ENCODE measurements at places on chromosomes 4 and X.
A peak's percentile ranks its signal among the peaks of the same experiment; 100 is the strongest.

DNA sequence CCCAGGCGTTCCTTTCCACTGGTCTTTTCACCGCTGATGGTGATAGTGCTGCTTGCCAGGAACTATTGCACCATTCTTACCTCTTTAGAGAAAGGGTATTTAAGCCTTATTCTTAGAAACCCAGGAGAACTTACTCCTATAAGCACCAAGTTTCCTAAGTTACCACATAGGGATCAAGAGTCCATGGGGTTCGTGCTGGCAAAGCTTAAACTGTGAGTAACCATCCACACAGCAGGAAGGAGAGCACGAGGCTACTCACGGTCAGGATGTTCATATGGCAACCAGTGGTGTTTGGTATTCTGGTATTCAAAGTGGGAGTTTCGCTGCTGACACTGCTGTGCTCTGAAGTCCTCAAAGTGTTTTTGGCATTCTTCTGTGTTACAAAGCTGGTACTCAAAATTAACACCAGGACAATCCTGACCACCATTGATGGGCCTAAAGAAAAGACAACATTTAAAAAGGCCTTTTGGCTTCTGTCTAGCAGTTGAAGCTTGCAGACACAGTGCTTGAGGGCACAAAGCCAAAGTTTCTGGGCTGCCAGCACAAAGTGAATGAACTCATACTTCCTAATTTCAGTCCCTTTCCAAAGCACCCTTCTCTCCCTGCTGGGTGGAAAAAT, 256.9 kb downstream of the ADAMTS3 start:
- no peak for DNase-seq

- no peak for DNase-seq
Observed at GRCh38 chr4:23547601-23548000, 342.2 kb downstream of the PPARGC1A start.

DNA sequence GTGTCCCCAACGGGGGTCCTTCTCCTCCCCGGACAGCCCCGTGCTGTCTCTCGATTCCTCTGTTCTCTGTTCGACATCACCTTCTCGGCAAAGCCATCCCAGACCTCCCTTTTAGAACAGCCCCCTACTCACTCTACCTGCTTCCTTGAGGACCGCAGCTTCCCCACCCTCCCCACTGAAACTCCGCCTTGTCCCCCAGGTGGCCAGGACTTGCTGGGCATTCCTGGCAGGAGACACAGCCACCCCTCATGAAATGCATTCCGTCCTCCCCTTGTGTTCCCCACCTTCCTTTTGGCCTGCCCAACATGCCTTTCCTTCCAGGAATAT, 34.8 kb upstream of the GPR78 start:
- no peak for DNase-seq

- no peak for DNase-seq
Observed at GRCh38 chrX:100928660-100929613, at the start of gene XKRX. Gene XKRX (minus strand): TSS chrX:100928917. CDS start chrX:100928304, 613 bp downstream.

DNA sequence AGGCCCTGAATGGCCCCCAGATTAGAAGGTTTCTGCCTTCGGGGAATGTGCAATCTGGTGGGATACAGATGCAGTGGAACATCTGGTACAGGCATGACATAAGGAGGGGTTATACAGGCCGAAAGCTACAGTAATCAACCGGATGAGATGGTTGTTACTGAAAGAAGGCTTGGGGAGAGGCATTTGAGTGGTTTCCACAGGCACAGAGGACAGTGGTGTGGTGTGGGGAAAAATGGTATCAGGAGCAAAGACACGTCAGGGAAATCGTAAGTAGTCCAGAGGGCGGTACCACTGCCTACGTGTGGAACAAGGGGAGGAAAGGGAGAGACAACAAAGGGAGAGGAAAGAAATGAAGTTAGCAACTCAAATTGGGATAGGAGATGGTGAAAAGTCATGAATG, 3.0 kb downstream of the PDLIM3 start:
- no peak for DNase-seq

- DNase-seq = no peak
Observed at GRCh38 chr4:4496592-4497372, 45.1 kb downstream of the STX18 start.

GRCh38 chrX:57172544-57172943, 35.3 kb upstream of the SPIN2A start:
- no peak for DNase-seq

DNA sequence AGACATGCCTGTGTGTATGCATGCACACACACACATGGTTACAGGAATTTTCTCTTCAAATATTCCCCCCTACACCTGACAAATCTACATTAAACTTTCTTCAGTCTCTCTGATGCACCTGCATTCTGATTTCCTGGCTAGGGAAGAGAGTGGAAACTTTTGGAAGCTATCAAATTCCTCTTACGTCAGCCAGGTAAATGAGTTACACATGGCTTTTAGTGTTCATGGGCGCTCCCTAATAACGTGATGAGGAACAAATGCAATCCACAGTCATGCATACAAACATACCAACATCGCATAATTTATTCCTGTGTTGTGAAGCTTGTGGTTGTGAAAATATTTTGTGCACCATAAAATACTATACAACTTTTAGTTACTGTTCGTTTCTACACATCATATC, 34.9 kb downstream of the BMP3 start:
- no peak for DNase-seq

GRCh38 chrX:139892512-139892911, 40.3 kb downstream of the ATP11C start:
- no peak for DNase-seq

GRCh38 chr4:174591243-174592021, 69.1 kb upstream of the HPGD start:
- no peak for DNase-seq

DNA sequence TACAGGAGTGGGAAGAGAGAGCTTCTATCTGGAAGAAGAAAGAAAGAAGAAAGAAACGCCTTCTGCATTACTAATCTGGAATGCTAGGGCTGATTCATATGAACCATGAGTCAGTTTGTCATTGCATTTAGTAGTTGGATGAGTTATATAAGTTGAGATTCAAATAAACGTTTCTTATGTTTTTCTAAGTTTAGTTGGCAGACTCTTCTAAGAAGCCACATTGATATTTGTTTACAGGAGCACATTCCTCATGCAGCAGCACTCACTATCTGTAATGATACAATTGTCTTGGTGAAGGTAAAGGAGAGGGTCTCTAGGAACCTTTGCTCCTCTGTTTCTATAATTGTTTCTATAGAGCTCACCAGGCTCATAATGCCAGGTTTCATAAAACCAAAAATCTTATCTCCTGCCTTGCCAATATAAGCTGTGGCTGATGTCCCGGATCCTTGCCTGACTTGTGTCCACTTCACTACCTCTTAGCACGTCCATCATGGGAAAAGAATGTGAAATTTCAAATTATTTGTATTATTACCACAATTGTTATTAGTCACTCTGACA, 39.5 kb downstream of the HOPX start:
- DNase-seq = no peak

- DNase-seq = no peak
Observed at GRCh38 chrX:106752101-106752678, 25.7 kb downstream of the RNF128 start.

DNA sequence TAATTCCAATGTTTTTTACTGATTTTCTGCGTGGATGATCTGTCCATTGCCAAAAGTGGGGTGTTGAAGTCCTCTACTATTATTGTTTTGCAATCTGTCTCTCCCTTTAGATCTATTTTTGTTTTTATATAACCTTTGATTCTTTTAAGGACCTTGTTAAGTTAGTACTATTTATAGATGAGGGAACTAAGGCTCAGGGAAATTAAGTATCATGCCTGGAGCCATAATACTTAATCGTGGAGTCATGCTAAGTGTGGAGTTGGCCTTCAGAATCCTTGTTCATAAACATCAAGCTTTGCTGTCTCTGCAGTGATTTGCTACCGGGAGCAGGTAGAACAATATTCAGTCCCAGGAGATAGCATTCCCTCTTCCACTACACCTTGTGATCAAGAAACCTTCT, 31.0 kb downstream of the SGMS2 start:
- DNase-seq = no peak

DNA sequence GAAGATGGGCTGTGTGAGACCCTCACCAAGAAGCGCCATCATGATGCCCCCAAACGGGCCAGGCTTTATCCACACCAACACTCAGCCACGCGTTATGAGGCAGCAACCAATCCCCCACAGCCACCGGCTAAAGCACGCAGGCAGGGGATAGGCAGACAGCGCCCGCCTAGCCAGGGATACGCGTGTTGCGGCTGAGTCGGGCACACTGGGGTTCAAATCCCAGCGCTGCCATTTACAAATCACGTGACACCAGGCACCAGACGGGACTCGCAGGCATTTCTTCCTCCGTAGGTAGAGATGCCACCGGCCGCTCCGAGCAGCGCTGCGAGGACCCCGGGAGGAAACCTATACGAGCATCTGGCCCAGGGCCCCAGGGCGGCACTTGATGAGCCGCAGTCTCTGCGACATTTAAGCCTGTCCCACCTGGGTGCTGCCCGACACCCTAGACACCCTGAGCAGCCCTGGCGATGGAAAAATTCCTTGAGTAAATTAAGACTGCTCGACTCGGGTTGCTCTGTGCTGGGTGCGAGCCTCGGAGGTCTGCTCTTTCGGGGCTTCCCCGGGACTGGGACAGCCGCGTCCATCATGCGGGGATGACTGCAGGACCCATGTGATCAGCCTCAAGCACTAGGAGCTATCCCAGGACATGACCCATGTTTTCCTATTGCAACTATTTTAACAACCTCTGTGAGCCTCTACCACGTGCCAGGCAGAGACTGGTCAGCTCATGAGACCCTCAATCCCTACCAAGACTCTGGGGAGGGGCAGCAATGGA, 6.3 kb downstream of the ABLIM2 start:
- no peak for DNase-seq

- no peak for DNase-seq
Observed at GRCh38 chr4:144357975-144358374, 217.5 kb upstream of the GYPA start.

DNA sequence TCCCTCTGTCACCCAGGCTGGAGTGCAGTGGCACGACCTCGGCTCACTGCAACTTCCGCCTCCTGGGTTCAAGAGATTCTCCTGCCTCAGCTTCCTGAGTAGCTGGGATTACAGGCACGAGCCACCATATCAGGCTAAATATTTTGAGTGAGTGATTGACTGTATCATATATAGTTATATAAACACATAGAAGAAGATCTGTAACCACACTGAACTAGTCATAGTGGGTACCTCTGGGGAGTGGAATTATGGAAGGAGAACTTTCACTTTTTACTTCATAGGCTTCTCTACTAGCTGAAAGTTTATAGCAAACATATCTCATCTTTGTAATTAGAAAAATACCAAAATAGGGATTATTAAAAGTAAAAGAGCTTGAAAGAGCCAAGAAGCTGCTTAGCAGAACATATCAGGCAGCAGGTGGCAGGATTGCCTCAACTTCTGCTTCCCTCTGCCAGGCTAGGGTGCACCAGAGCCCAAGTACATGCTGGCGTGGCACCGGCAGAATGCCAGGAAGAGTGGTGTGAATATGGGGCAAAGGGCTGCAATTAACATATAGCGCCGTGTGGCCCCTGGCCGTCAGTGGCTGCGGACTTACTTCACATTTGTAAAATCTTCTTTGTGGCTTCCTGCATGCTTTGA, 39.5 kb upstream of the CD40LG start:
- DNase-seq = peak; percentile 32

DNA sequence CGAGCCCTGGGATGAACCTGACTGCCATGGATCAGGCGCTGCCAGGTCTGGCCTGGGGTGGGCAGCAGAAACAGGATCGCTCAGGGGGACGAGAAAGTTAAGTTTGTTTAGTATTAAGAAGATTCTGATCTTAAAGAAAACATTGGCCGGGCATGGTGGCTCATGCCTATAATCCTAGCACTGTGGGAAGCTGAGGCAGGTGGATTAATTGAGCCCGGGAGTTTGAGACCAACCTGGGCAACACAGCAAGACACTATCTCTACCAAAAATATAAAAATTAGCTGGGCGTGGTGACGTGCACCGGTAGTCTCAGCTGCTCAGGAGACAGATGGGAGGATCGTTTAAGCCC, 696 bp upstream of the FLNA start:
- DNase-seq = no peak

DNA sequence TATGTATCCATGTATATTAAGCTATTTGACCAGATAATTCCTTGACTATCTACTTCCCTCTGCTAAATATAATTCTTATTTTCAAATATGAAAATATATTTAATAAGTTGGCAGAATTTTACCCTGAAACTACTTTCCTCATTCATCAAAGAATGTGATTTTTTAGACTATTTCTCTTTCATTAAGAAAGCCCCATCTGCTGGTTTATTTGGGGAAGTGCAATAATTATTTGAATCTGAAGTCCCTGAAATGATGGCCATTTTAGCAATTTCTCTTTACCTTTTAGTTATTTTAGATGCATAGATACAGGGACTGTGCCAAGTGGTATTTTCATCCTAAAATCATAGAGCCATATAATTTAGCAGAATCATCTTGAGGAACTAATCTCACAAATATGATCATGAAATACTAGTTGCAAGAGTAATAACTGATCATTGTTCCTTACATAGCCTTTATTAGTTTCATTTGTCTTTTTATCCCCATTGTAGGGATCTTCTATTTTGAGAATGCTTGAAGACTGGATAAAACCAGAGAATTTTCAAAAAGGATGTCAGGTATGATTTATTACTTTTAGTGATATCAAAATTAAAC, 39.0 kb downstream of the ENPEP start:
- no peak for DNase-seq

DNA sequence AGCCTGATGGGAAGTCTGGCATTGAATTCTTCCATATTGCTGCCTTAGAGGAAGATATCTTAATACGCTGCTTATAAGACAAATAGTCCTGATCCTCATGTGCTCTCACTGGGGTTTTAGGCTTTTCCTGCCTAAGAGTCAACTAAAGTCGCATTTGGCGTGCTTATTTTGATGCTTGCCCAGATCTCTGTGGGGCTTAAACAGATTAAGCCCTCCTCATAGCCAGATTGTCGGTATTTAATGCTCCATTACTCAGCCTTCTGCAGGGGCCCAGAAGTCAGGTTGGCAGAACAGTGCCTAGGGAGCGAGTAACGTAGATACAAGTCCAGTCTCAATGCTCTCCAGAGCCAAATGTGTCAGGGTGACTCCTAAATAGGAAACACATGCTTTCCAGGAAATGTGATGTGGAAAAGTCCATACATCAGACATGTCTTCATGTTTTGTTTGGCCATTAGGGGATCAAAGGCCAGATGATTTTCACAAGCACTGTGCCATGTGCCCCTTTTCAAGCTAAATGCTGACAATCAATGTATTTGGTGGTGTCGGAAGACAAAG, 262.8 kb downstream of the PRDM5 start:
- DNase-seq = no peak

DNA sequence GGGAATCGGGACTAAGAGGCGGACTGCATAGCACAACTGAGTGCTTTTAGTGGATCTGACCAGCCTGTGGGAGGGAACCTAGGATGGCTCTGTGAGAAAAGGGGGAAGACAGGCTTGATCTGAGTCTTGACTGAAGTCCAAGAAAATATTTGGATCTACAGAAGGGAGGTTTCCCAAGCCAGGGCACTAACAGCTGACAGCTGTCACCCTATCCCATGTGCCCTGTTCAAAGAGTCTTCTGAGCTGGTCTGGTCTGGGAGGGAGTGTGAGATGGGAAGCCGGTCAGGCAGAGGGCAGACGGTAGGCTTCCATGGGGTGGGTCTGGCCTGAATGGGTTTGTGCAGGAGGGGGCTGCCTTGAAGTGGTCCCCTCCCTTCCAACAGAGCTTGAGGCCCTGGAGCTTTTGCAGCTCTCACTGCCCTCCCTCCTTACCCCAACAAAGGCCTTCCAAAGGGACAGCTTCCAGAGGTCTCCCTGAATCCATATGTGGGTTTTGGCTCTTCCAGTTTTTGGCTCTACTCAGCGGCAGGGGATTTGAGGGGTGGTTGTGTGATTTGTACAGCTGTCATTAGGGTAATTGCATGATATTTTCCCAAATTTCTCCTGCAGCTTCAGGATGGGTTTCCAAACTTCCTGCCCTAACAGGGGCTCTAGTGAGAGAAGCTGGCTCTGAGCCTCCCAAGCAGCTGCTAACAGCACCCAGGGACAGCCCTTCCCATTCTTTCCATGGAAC, 643.7 kb downstream of the BCOR start:
- DNase-seq = no peak

Measured in effector CD4-positive, alpha-beta T cell (primary cell).